Skin of body (tissue), 3 donors: ENCODE measurements at places on chromosomes 5 and 9.
A peak's percentile ranks its signal among the peaks of the same experiment; 100 is the strongest.

DNA sequence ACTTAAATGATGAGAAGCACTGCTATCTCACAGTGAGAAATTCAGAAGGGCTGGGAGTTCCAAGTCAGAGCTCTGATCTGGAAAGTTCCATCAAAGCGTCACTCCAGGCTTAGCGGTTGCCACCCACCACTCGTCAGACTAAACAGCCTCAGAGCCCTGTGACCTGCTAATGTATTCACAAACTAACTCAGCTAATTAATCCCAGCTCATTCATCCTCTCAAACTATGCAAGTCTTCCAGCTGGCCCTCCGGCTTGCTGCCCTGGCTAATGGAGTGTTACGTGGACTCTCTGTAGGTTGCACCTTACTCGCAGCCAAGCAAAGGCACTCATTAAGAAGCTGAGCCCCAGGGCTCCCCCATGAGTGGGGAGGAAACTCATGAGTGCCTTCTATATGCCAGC is 82.2 kb upstream of the GABRP start:
- no peak for DNase-seq

DNA sequence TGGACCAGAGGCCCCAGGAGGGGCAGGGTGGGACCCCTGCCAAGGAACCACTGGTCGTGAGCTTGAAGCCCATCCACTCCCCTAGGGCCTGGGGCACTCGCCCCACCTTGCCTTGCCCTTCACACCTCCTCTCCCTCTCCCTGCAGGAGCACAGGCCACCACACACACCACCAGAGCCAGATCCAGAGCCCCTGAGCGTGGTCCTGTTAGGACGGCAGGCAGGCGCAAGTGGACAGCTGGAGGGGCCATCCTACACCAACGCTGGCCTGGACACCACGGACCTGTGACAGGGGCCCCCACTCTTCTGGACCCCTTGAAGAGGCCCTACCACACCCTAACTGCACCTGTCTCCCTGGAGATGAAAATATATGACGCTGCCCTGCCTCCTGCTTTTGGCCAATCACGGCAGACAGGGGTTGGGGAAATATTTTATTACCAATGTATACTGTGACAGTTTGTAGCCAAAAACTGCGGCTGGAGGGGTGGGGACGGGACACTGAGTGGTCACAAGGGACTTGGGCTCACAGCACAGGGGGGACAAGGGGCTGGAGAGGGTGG is 14.5 kb downstream of the GPRIN1 start:
- DNase-seq, result no peak

- no peak for DNase-seq
Measured at GRCh38 chr5:127909066-127909465, 174.5 kb upstream of the SLC12A2 start.

DNA sequence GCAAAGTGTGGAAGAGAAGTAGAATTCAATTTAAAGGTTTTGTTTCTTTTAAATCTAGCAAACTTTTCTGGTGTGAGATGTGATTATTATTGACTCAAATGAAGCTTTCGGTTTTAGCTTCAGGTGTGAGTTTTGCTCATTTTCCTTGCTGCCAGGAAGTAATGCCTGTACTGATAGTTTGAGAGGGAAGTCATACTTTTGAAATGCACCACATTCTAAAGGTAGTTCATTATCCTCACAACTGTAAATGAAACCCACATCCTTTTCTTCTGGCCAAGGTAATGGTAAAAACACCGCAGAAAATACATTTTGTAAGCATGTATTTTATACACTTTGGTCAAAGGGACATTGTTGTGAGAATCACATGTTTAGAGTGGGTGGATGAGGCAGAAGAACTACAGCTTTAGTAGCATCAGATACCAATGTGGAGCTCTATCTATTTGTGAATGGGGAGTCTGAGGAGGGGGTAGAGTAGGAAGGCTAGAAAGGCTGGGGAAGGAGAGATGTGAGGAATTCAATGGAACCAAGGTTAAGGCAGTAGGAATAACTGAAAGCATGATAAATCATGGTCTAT is 167.0 kb upstream of the CDKN2B start:
- DNase-seq, result no peak

GRCh38 chr5:39224196-39224761 is 4.9 kb upstream of the FYB1 start:
- no peak for DNase-seq

DNA sequence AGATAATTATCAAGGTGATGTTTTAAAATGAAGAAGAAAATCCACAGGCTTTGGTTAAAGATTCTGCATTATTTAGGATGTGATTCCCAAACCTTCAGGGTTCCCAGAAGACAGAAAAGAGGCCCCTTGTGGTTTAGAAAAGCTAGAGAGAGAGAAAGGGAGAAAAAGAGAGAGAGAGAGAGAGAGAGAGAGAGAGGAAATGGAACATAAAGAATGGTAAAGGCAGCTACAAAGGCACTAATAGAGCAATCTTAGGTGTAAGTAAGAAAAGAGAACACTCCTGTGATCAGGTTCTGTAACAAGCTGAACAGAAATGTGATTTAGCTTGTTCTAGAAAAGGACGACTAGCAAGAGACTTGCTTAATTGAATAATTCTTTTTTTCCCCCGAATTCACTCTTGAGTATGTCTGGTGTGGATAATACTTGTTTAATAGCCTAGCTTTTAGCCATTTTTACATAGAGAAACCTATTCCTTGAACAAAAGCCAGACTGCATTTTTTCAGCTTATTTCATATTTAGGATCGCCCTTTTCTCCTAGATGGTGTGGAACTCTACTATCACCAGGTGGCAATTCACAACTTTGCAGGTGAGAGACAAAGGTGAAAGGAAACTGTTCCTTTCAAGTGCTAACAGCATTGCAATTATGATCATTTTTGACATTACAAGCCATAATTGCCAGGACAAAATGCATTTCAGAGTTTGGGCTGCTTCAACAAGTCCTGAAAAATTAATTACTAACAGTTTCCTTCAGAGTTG is 57.6 kb upstream of the SH3GL2 start:
- DNase-seq, result no peak

DNA sequence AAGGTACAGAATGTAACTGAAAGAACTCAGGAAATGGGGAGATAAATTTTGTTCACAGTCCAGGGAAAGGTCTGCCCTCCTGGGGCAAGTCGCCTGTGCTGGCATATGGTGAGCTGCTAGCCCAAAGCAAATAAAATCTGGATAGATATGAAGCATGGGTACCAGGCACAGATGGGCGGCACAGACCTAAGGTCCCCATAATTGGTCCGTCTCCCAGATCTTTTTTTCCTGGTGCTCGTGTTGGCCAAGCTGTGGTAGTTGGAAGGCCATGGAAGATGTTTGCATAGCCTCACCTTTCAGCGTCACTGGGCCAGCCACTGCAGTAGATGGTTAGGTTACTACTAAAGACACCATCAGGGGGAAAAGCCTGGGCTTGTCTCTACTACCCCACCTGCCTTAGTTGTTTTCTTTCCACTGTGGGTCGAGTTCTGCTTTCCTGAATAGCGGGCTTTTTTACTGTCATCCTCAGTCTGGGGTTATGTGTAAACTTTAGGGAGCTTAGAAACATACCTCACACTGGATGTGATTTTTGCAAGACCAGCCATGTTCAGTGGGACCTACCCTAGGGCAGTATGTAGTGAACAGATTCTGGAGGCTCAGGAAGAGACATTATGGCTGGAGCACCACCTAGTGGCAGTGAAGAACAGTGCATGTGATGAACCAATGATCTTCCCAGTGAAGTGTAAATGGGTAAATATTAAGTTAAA is 24.2 kb upstream of the GLRX start:
- DNase-seq, result peak; percentile 69

- no peak for DNase-seq
Measured at GRCh38 chr5:173501271-173501670, 115.2 kb downstream of the BOD1 start.

- DNase-seq, result no peak
Measured at GRCh38 chr5:112121258-112121657, 297.8 kb downstream of the EPB41L4A start.
